ENCODE measurements at places on chromosomes 3 and 15.

- no peak for DNase-seq
Observed at GRCh38 chr15:27127815-27128570, 157.0 kb downstream of the GABRG3 start.

- DNase-seq, result no peak
Observed at GRCh38 chr15:40582726-40583246, 11.3 kb upstream of the KNL1 start.

- no peak for DNase-seq
Observed at GRCh38 chr3:196096382-196096953, 14.6 kb upstream of the TFRC start.

DNA sequence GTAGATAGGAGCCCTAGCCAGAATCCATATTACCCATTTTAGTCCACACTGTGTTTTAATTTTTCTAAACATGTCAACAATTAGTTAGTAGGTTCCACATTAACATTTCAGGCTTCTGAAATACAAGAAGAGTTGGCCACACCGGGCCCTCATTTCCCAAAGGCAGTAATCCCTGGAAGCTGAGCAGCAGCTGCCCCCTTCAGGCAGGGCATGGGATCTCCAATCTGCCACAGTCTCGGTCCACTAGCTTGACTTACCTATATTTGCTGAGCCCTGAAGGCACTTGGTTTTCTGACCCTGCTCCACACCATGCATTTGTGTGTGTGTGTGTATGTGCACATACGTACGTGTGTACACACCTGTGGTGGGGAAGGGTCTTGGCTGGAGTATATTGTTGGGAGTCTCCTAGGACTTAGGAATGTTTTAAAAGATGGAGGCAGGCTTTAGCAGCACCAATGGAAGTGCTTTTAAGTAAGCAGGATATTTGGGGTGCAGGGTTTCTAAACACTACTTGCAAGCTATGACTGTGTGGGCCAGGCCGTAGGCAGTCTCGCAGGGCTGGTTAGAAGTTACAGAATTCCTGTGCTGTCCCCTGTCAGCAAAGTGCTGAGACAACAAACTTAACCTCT is 71.2 kb upstream of the SOX14 start:
- no peak for DNase-seq

- DNase-seq, result no peak
Observed at GRCh38 chr3:189586941-189587663, 44.1 kb upstream of the TP63 start.

- no peak for DNase-seq
Observed at GRCh38 chr15:89138999-89139612, 50.9 kb downstream of the ABHD2 start.

Measured in effector memory CD4-positive, alpha-beta T cell (primary cell).